ENCODE measurements at places on chromosomes 2 and 18.

GRCh38 chr2:99827296-99827999 is 314.9 kb downstream of the AFF3 start:
- no peak for DNase-seq

GRCh38 chr2:198340846-198341245 is 536.5 kb downstream of the PLCL1 start:
- no peak for DNase-seq

- no peak for DNase-seq
Observed at GRCh38 chr2:202193881-202194353, 44.5 kb downstream of the SUMO1 start.

DNA sequence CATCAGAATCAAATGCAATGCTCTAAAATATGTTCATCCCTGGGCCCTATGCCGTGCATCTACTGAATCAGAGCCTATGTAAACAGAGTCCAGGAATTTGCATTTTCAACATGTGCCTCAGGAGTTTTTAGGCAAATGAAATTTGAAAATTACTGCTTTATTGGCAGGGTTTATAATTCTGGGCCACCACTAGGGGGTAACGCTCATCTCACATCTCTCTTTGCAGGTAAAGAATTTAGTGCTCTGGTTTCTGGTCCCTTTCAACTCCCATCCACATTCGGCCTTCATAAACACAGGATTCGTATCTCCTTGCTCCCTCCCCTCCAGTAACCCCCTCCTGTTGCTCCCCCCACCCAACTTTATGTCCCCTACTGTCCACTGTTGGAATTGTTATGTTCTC is 49.3 kb downstream of the LYPD6B start:
- no peak for DNase-seq

DNA sequence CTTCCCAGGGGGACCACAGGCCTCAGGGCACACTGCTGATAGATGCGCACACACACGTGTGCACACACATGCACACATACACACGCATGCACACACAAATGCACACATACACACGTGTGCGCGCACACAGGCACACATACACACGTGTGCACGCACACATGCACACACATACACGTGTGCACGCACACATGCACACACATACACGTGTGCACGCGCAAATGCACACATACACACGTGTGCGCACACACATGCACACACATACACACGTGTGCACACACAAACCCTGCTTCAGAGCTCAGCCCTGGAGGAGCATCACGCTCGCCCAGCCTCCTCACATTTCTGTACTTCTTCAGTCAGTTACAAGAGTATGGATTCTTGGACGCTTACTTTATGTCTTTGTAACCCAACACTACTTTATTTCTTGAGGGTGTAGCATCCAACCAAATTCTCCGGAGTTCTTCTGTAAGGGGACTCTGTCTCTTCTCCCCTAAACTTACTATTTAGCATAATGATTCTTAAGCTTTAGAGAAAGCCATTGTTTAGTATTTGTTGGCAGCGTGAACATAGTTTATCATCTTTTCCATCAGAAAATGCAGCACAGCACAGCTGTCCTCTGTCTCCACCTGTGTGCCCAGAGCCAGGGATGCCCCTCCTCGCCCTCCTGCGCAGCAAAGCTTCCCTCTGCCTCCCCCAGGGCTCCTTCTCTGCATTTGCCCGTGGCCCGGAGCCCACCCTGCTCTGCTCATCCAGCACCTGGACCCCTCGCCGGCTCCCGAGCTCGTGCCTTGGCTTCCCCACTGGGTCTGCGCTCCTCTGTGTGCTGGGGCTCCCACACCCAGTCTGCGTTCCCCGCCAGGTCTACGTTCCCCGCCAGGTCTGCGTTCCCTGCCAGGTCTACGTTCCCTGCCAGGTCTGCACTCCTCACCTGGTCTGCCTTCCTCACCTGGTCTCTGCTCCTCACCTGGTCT is 74.4 kb upstream of the CTDP1 start:
- DNase-seq = no peak

DNA sequence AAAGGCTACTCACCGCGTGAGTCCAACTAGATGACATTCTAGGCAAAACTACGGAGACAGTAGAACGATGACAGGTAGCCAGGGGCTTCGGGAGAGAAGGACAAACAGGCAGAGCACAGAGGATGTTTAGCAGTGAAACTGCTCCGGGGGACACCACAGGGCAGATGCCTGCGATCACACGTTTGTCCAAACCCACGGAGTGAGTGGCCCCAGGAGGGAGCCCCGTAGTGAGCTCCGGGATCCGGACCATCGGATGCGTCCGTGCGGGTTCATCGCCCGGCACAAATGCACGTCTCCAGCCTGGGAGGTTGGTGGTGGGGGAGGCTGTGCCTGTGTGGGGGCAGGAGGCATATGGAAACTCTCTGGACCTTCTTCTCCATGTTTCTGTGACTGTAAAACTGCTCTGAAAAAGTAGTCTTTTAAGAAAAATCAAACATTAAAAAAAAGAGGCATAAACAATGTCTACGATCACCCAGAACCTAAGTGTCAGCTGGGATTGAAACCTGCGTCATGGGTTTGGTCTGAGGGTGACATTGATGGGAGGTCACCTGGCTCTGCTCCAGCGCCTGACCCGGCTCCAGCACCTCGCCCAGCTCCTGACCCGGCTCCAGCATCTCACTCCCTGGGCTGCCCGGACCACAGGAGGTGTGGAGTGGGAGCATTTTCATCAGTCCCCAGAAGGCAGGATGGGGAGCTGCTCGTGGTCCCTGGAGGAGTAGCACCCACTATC is 83.0 kb upstream of the CTDP1 start:
- no peak for DNase-seq

GRCh38 chr2:99481527-99481926 is 8.3 kb downstream of the REV1 start:
- no peak for DNase-seq

- DNase-seq = no peak
Observed at GRCh38 chr18:36314754-36315153, 17.2 kb downstream of the FHOD3 start.

DNA sequence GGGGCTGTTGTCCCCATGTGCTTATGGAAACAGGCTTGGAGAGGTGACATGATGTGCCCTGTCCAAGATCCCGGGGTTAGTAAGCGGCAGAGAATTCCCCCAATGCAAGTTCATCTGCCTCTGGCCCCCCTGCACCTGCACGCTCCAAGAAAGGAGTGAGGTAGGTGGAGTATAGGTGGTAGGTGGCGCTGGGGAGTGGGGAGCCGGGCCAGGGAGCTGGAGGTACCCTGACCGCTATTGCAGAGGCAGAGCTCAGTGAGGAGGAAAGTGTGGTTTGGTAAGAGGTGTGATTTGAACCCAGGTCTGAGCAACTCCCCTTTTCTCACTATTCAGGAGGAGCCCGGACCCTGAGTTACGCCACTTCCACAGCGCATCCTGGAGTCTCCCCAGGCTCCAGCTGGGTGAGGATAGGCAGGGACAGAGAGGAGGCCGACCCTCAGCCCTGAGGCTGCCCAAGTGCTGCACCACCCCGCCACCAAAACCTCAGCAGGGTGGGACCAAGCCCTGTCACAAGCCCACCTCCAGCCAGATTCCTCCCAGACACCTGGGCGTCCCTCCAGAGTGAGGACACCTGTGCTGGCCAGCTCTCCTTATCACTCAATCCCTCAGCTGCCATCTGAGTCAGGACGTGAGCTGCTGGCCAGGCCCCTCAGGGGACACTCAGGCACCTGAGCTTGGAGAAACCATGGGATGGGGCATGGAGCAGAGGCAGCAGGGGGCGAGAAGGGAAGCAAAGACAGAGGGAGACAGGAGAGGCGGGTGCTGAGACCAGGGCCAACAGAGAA is 5.6 kb downstream of the HAAO start:
- DNase-seq = no peak

- DNase-seq = no peak
Observed at GRCh38 chr2:228652366-228652765, 470.9 kb upstream of the SPHKAP start.

- no peak for DNase-seq
Observed at GRCh38 chr2:207167099-207167923, 1.6 kb upstream of the KLF7 start.

DNA sequence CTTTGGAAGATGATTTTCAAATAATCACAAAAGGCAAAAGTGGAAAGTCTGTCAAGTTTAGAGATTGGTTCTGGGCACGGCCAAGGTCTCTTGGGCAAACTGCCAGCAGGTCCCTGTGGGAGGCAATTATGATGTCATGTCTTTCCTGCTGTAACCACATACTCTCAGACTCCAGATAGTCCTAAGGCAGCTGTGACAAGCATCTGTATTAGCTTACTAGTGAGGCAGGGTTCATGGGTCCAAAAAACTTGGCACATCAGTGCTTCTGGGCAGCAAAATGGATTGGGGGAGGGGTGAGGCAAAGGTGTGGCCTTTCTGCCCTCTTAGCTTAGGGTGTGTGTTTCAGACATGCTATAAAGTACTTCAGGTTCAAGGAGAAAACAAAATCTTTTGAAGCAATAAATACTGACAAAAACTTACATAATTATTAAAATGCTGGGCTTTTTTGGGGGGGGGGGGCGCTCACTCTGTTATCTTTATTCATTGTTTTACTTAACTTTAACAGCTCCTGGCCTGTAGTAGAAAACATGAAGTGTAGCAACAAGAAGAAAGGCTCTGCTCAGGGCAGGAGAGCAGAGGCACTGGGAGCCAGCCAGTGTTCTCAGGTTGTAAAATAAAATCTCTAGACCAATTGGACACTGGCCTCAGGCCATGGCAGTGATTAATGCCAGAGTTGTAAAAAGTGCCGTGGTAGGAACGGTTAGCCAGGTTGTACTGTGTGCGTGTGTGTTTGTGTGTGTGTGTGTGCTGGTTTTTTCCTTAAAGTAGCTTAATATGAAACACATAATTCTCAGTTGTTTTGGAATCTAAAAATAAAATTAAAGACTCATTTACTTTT is 14.3 kb upstream of the TANC1 start:
- DNase-seq = no peak

DNA sequence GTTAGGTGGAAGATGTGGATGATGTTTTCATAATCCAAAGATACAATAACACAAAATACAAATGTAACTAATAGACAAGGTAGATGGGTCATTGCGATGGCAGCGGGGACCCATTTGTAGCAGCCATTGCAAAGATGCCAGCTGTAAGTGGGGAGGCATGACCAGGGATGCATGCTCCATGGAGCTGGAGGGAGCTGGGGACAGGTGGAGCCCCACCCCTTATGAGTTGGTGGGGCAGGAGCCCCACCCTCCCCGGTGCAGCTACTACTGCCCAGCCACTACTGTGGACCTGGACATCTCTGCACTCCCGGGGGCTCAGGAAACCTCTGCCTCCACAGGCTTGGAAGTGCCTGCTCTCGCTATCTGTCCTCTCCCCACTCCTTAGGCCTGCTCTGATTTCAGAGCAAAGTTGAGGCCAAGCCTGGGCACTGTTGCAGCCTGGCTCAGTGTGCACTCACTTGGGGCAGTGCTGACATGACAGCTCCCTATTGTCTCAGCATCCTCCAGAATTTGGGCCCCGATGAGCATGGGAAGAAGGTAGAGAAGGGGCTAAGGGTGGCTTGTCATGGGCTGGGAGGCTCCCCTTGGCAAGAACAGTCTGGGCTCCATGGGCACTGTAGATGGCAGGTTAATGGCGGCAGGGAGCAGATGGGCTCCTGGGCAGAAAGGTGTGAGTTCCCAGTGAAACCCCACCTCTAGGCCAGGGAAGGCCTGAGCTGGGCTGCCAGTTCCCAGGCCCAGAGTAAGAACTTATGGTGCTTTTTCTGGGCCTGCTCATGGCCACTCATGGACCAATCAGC is 81.1 kb downstream of the ZNF804A start:
- no peak for DNase-seq

DNA sequence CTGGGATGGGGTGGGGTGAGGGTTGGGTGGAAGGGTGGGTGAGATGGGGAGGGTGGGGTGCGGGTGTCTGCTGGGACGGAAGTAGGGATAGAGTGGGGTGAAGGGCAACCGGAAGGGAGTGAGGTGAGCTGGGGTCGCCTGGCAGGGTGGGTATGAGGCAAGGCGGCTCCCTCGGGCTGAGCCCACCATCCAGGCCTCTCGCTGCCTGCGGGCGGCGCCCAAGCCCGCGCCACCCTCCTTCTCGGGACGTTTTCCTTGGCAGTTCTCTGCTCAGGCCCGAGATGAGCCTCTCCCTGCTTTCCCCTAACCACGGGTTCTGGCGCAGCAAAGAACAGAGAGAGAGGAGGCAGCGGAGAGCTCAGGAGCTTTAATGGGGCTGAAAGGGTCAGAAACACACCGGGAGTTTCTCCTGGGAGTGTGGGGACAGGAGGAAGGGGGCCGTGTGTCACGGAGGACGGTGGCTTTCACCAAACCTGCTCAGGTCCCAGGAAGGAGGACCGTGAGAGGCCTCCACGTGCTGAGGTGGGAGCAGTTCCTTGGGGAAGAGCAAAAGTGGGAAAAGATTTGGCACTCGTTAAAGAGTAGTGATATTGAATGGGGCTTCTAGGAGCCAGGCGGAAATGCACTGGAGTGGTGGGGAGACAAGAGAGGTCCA is 4.1 kb downstream of the FEV start:
- no peak for DNase-seq

- no peak for DNase-seq
Observed at GRCh38 chr2:68687018-68687417, 43.6 kb downstream of the PROKR1 start.

- DNase-seq = no peak
Observed at GRCh38 chr2:100919316-100919715, 82.8 kb upstream of the RPL31 start.

- DNase-seq = no peak
Observed at GRCh38 chr2:101515477-101515876, 40.6 kb upstream of the RFX8 start.

DNA sequence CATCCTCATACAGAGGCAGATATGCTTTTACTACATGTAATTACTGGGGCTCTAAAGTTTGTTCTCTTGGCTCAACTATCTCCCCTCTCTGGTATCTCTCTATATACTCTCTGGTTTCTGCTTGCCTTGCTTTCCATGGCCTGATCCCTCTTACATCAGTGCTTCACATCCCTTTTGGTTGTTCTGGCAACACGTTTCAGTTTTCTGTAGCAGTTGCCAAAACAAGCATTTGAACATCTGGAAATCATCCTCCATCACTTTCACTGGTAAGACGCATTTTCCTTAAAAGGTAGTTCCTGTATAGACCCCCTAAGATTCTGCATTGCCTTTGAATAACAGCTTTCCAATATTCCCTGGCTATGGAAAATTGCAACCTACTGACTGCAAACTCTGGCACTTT is 25.9 kb downstream of the COL5A2 start:
- no peak for DNase-seq

DNA sequence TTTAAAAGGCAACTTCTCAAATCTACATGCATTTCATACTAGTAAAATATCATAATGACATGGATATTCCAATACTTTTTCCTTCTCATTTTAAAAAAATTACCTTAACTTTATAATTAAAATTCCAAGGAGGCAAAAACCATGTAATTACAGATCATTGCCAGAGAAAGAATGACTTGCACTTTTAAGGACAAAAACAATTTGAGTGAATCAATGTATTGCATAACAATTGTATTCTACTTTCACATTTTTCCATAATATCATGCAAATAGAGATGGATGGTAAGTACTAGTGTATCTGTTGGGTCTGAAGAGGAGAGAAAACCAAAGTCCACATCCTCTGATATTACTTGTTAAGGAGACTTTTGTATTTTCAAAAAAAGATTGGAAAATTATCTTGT is 89.5 kb upstream of the NCK2 start:
- DNase-seq = no peak

Data from activated T-cell treated with anti-CD3 and anti-CD28 coated beads for 4 hours (primary cell).